ENCODE measurements at places on chromosomes 1 and 21.

DNA sequence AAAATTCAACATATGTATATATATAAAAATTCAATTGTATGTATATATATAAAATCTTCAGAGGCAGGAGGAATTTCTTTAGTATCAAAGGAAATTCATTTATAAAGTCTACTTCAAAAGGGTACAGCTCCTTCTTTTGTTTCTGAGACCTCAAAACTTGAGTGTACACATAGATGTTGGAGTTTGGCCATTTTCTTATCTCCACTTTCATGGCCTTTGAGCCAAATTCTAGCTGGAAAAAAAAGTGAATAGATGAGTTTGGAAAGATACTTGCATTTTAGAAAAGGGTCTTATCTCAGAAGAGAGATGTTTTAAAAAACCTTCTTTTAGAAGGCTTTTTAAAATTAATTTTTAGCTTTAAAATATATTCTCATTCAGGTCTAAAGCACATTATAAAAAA, 103.2 kb downstream of the ATF6 start:
- DNase-seq: no peak

- DNase-seq: peak; percentile 75
Measured at GRCh38 chr1:12593621-12594066, 24.4 kb downstream of the DHRS3 start.

GRCh38 chr1:28136169-28136921, 40.1 kb downstream of the PTAFR start:
- DNase-seq: no peak

- no peak for DNase-seq
Measured at GRCh38 chr1:7011826-7012225, 226.6 kb downstream of the CAMTA1 start.

DNA sequence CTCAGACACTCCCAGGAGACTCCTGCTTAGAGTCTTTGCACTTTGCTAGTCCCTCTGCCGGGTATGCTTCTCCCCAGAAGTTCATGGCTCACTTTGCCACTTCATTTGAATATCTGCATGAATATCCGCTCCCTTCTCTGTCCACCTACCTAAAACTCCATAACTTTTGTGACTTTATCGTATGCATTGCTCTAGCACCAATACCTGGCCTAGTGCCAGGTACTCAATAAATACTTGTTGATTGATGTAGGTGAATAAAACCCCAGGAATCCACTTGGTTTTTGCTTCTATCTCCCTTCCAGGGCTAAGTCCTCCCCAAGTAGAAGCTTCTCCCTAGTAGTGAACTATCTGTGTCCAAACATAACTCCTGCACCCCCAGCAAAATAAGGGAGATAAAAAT, 27.8 kb upstream of the CTTNBP2NL start:
- no peak for DNase-seq

GRCh38 chr1:48309564-48310082, 87.1 kb downstream of the SLC5A9 start:
- no peak for DNase-seq

GRCh38 chr1:221487781-221488524, 253.9 kb downstream of the DUSP10 start:
- DNase-seq: no peak

DNA sequence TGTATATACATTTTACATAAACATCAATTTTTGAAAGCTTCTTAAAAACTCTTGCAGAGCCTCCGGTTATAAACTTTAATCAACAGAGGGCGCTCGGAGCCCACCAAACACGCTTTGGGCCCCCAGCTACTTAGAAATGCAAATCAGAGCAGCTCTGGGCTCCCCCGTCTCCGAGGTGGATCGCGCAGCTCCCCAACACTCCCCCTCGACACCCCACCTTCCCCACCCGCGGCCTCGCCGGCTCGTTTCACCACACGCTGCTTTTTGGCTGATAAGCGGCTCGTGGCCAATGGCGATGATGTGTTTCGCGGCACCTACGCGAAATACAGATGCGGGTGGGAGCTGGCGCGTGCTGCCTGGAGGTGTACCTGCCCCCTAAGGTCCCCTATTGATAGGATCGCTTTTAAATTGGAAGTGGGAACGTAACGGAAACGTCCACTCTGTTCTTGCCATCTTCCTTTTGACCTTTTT, 1.7 kb upstream of the KIF26B start:
- DNase-seq: no peak

DNA sequence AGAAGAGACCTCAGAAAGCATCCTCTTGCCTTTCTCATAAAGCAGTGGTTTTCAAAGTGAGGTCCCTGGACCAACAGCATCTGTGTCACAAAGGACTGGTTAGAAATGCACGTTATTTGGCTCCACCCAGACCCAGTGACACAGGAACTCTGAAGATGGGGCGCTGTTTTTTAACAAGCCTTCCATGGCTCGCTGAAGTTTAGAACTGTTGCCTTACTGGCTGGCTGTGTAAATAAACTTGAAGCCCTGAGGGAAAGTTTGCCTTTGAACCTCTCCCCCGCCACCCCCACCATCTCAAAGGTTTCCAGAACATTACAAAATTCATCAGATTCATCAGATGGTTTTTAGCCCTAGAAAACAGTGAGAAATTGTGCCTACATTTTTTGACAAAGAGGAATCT, 21.8 kb upstream of the IKBKE start:
- no peak for DNase-seq

GRCh38 chr1:8679929-8680663, 137.3 kb downstream of the RERE start:
- DNase-seq: no peak

DNA sequence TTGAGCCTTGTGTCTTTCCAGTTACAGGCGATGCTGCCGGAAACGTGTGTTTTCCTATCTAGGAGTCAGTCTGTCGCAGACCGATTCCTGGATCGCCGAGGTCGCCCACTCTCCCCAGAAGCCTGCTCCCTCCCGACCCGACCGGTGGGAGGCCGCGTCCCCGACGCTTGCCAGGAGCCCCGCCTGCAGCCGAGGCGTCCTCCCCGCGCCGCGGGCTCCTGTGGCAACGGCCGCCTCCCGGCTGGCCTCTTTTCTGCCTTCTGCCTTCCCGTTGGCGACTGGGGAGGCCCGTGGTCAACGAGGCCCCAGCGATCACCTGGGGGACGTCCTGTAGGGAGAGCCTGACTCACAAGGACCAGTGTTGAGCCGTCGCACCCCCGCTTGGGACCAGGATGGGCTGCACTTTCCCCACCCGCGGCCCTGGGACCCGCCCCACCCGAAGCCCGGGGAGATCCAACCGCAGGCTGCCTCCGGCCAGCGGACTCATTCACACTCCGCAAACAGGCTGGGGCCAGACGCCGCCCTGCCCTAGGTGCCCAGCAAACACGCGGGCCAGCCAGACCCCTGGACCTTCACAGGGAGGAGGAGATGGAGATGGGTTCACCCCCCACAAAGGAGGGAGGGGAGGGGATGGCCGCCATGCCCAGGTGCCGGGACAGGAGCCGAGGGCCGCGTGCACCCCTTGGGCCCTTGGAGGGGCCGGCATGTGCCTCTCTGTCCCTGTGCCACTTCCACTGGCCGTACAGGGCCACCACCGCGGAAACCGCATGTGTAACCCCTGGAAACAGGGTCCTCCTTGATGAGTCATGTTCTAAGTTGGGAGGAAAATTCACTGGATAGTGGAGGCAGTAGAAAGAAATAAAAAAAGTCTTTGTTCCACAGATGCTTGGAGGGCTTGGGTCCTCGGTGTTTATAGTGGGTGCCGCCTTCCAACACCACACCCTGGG, 7.2 kb upstream of the COL6A1 start:
- DNase-seq: no peak

Data from GM04503 (cell line).